ENCODE measurements at places on chromosomes 12 and 14.

DNA sequence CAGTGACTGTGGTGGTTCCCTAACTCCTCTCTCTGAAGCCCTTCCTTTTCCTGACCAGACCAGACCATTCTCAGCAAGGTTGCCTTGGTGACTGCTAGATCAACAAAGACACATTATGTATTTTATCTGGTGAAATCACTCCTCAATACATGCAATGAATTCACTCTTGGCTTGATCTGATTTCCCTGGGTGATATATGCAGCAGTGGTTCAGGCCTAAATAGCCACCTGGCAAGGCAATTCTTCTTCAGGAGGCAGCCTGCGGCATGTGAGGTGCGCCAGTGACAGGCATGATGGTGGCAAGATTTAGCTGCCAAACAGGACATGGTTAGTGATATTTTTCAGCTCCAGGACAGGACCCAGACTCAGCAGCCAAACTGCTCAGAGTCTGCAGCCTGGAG is 350.3 kb upstream of the CCDC196 start:
- no peak for DNase-seq

DNA sequence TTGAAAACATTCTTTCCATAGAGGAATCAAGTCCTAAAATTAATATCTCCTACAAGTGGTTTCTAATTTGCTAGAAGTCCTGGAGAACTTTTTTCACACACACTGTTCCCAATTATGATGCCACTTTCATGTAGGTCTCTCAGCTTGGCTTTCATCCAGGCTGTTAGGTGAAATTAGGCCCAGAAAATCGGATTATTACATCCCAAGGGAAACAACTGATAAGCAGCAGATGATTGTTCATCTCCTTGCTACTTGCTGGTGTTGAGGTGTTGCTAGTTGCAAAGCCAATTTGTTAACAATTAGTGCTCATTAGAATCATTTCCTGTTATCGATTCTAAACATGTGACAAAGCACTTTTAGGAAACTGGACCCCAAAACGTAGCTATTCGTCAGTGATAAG is 248.0 kb downstream of the PDZRN4 start:
- no peak for DNase-seq

DNA sequence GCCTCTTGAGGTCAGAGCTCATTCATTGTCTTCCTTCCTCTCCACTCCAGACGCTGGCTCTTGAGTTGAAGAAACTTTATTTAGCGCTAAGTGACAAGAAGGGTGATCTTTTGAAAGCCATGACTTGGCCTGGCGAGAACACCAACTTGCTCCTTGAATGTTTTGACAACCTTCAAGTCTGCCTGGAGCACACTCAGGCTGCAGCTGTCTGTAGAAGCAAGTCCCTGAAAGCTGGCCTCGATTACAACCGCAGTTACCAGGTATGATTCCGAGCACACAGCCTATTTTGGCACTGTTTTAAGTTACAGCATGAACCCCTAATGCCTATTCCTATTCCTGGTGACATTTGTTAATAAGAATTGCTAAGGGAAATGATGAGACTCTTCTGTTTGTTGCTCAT is 167.6 kb downstream of the ESR2 start:
- DNase-seq, result no peak

DNA sequence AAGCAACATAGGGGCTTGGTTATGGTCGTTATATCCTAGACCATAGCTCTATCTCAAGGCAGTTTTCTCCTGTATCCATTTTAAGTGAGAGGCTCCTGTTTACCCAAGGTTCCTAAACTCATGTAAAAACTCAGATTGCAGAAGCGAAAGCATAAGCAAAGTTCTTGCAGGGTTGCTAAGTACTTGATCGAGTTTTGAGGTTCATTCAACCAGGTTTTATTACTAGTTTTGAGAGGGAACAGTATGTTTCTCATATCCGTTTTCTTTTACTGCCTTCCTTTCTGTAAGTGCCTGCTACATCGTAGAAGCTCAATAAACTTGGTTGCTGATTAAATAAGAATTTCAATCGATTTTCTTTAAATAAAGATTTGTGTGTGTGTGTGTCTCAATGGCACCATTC is 5.1 kb downstream of the AKAP3 start:
- DNase-seq, result no peak

- DNase-seq, result no peak
Observed at GRCh38 chr12:119910586-119910985, 33.5 kb upstream of the CIT start.

DNA sequence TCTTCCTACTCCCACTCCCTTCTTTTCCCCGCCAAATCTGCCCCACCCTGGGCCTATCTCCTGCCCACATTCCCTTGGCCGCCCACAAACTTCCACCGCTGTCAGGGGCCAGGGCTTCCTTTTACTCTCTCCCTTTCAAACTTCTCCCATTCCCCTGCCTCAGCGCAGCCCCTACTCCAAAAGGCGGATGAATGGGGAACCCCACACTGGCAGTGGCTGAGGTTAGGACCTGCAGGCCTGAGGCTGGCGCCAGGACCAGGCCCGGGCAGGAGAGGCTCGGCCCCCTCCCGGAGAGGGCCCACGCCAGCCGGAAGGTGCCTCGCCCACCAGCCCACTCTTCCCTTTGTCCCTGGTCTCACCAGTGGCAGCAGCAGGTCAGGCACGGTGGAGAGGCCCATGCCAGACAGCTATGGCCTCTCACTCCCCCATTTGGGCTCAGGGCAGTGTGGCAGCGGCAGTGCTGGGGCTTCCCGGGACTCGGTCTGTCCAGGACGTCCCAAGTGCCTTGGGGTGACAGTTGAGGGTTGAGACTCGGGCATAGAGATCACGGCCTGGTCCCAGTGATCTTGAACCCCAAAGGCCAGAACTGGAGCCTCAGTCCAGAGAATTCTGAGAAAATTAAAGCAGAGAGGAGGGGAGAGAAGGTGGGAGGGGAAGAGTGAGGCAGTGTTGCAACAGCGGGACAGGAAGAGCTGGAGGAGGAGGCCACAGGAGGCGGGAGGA is at the start of gene TNFRSF1A:
Gene TNFRSF1A (minus strand): TSS at position 660 of the 723 bp plus-strand sequence. CDS start 262 bp downstream, at position 398.
- peak; percentile 67 for DNase-seq

GRCh38 chr12:115667116-115667515 is 610.4 kb downstream of the MED13L start:
- no peak for DNase-seq

DNA sequence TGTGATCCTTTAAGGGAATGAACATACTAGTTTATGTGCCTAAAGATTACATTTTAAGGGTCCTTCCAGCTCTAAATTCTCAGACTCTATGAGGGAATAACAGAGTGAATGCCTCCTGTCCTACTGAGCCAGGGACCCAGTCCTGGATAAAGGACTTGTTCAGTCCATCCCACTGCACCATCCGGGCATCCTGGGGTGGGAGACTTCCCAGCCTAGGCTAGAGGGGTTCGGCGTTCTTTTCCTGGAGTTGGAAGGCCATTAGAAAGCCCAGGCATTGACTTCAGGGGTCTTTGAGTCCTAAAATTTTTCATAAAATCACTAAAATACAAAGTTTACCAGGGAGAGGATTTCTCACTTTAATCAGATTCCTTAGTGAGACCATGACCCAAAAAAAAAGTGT is 127.9 kb upstream of the FKBP4 start:
- peak; percentile 31 for DNase-seq

GRCh38 chr14:88326352-88327103 is 3.5 kb upstream of the KCNK10 start:
- DNase-seq, result no peak

GRCh38 chr14:95727056-95727700 is 13.3 kb upstream of the TCL1A start:
- no peak for DNase-seq

GRCh38 chr12:12786706-12787601 is 1.5 kb downstream of the APOLD1 start:
- peak; percentile 76 for DNase-seq

- no peak for DNase-seq
Observed at GRCh38 chr14:38122241-38122640, 85.5 kb upstream of the SSTR1 start.

DNA sequence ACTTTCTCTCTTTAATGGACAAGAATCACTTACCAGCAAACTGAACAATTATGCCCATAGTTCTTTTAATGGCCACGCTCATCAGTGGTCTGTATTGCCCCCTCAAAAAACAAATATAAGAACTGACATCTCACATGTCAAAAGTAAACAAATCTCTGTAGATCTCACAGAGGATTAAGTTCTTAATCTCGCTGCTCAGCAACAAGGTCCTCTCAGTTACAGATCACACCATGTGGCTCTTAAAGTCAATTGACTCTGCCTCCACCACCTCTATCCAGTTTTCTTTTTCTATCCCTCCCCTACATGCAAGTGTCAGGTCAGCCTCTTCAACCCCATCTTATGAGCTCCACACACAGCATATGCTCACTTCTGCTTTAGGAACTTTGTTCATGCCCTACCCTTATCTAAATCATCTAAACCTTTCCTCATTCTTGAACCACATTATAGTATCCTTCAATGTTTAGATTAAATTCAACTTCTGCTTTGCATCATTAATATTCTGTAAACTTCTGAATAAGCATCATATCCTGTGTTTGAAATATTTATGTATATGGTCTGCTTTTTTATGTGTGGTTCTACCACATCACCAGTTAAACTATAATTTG is 7.2 kb downstream of the ADAM20 start:
- no peak for DNase-seq

GRCh38 chr14:103594265-103594664 is 31.5 kb downstream of the COA8 start:
- no peak for DNase-seq

DNA sequence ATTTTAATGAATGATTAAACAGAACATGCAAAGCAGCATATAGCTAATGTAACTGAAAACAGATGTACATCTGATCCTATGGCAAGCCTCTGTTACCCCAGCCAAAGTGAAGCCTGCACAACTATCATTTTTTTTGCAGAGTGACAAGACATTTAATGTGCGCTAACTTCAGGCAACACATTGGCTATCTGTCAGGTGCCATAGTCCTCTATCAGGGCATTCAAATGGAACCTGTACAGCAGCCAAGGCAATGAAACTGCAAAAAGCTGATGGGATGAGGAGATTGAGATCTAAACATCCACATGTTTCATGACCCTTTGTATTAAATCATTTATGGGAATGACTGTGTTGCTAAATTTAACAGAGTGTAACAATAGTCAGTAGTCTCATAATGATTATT is 1088.5 kb upstream of the TMEM132C start:
- no peak for DNase-seq

- DNase-seq, result no peak
Observed at GRCh38 chr12:123066384-123066710, 84.5 kb downstream of the PITPNM2 start.

DNA sequence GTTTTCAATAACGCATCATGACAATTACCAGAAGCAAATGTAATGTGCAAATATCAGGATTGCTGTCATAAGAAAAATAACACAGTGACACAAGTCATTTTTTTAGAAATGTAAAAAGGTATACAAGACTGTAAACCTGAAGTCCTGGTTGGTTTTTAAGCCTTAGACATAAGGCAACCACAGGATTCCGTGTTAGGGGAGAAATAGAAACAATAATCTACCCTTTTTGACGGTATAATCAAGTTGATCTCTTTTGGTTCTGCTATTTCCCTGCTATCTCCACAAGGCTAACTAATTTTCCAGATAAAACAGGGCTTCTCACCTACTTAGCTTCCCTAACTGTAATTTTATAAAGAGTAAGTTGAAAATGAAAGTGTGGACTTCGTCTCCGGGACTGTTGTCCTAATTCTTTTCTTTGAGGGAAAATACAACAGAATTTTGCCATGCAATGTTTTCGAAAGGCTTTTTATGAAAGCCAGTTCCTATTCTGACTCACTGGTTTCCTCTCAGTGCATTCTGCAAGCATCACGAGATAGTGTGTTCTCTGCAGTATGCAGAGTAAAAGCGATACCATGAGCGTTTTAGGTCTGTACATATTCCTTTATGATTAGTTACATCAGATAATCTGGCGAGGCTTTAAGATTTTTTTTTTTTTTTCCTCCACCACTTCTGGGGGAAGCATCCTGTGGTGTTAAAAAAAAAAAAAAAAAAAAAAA is 10.6 kb downstream of the MYO1H start:
- DNase-seq, result peak; percentile 47

- DNase-seq, result no peak
Observed at GRCh38 chr12:94803939-94804338, 153.6 kb upstream of the TMCC3 start.

GRCh38 chr14:76133103-76133502 is 18.6 kb upstream of the GPATCH2L start:
- DNase-seq, result no peak

GRCh38 chr12:85007836-85008235 is 28.2 kb downstream of the TSPAN19 start:
- no peak for DNase-seq

DNA sequence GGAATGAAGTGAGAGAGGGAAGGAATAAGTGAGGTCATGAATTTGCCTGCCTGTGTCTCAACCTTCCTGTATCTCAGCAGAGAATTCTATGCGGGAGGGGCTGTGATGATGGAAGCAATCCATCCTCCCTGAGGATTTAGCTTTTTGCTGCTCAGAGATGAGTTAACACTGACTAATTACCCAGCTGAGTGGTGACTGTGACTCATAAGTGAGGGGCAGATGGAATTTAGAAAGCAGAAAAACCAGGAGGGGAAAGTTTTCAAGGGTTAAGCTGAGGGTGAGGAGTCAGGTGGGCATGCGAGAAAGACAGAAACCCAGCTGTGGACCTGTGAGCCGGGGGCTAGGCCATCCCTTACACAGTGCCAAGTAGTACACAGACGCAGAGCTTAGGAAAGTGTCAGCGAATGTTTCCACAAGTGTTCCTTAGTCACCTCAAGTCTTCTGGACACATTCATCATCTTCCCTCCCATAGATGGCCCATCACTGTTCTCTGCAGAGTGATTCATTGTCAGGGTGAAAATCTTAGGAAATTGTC is 277.9 kb downstream of the IPO8 start:
- no peak for DNase-seq

DNA sequence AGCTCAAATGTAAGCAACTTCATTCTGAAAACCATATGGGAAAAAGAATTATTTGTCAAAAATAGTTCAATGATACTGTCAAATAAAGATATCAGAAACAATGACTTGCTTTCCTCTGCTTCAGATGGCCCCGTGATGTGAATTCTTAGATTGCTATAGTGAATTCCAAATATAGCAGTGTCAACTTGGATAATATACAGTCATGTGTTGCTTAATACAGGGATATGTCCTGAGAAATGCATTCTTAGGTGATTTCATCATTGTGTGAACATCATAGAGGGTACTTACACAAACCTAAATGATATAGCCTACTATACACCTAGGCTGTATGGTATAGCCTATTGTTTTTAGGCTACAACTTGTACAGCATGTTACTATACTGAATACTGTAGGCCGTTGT is 108.7 kb upstream of the MIS18BP1 start:
- no peak for DNase-seq

DNA sequence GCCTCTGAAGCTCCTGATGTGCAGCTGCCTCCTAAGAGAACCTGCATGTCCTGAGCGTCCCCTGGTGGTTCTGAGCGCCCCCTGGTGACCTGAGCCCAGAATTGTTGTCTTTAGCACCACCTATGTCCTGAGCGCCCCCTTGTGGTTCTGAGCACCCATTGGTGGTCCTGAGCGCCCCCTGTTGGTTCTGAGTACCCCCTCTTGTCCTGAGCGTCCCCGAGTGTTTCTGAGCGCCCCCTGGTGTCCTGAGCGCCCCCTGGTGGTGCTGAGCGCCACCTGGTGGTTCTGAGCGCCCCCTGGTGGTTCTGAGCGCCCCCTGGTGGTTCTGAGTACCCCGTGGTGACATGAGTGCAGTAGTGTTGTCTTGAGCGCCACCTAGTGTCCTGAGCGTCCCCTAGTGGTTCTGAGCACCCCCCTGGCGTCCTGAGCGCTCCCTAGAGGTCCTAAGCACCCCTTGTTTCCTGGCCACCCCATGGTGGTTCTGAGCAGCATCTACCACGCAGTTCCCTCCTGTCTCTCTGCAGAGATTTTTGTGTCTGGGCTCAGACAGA is 782.5 kb downstream of the TMEM121 start:
- peak; percentile 94 for DNase-seq

Data from activated CD8-positive, alpha-beta memory T cell treated with anti-CD3 and anti-CD28 coated beads, Interleukin-2, amount 10 ng/mL, durations not matched to agents 7 days and 5 days (primary cell).